ENCODE measurements at places on chromosomes 6 and 20. TPM values are rescaled to one million over a fixed set of nuclear protein-coding genes. Genes with fewer than 3 reads are reported as not detected.
A peak's percentile ranks its signal among the peaks of the same experiment; 100 is the strongest.

- no peak for DNase-seq
These were observed 125.1 kb upstream of the HS3ST5 start for GRCh38 chr6:114467931-114468330.

DNA sequence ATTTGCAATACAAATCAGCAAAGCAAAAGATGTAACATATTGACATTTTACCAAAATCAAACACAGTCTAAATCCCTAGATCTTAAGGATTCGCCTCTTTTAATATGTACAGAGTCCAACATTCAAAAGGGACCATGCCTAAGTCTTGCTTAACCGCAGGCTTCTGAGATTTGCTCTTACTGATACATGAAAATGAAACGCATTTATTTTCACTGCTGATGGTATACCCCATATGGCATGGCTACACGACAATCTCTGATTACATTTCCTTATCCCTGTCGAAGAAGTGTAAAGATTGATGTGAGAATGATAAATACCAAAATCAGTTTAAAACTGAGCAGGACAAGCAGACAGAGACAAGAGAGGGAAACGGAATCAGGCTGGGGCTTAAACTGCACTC, 75.4 kb downstream of the KIF16B start:
- no peak for DNase-seq

DNA sequence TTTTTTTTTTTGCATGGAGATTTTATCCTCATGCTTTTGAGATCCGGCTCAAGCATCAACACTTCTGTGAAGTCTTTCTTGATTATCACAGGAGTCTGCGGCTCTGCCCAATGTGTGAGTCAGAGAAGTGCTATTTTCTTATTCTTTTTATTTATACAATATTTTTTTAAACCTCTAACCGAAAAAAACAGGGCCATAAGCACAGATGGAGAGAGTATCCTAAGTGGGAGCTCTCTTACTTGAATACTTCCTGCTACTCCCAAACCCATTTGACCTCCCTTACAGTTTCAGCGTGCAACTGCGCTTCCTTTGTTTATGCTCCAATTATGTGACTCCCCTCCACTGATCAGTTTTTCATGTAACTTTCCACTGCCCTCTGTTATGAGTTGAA, 8.7 kb upstream of the ATXN1 start:
- no peak for DNase-seq

DNA sequence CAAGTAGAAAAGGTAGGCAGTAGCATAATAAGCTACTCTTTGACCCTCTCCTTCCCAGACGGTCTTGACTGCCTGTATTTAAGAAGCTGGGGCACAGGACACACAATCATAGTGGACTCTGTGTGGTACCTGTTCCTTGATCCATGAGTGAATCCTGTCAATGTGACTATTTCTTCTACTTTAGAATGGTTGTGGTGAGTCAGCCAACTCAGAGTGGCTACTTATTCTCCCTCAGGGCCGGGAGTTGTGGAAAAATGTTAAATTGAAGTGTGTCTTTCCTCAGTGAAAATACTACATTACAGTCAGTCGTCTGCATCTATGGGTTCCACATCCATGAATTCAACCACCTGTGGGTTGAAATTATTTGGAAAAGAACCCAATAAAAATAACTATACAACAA, 30.8 kb upstream of the PREP start:
- no peak for DNase-seq

DNA sequence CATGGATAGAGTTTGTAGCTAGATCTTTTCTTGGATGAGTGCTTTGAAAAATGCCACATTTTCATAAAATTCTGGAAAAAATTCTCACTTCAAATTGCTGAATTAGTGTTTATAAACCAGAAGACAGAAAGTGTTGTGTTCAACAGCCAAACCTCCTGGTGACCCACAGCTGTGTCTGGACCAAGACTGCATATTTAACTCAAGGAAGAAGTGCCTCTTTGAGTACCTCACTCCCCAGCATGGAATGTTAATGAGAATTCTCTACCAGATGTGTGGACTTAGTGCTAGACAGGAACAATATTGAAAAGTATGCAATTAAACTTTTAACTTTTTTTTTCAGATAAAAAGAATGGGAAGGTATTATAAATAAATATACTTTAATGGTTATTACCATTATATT, 609.3 kb downstream of the COL12A1 start:
- DNase-seq = no peak

DNA sequence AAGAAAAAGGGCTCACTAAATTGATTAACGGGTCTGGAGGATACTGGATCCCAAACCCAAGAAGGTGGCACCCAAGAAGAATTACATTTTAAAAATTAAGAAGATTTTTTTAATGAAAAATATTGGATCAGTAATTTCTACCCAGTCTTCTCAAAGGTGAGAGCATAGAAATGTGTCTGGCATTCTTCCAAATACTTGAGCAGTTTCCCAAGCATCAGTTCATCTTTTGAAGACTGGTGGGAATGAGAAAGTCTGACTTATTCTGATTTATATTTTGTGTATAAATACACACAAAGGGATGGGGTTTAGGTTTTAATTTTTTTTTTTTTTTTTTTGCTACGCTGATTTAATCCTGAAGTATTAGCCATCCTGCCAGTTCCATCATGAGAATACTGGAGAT, 3.3 kb downstream of the MGME1 start:
- no peak for DNase-seq

DNA sequence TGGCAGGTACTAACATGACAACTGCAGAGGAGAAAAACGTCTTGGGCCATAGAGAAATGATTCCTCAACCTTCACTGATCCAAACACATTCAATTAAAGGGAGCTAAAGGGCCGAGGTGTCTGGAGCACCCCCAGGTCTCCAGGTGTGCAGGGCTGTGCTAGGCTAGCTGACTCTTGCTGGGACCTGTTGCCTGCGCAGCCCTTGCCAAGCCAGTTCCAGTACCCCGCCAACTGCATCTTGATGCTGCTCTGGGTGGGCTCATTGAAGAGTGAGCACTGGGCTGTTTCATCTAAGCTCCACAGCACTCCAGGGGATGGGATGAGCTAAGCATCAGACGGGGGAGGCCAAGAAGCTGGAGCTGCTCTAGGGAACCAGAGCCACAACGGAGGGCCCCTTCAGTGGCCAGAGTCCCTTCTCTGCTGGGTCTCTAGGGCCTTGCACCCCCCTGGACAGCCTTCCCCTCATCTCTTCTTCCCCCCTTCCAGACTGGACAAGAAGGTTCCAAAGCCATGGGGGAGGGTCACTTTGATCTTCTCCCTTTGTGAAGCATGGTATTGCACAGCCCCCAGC, 15.9 kb downstream of the LEMD2 start:
- no peak for DNase-seq

GRCh38 chr20:37259865-37260264, 1.7 kb downstream of the GHRH start:
- no peak for DNase-seq

- no peak for DNase-seq
These were observed 16.6 kb downstream of the LAMA2 start for GRCh38 chr6:128899341-128900050.

GRCh38 chr6:52642368-52642767, 28.5 kb upstream of the TMEM14A start:
- DNase-seq = no peak

GRCh38 chr6:38187811-38188590, 368.5 kb downstream of the ZFAND3 start:
- no peak for DNase-seq

- no peak for DNase-seq
These were observed 76.2 kb downstream of the ALDH8A1 start for GRCh38 chr6:134873500-134874388.

- no peak for DNase-seq
These were observed 16.4 kb downstream of the BHLHE23 start for GRCh38 chr20:62990306-62990825.

DNA sequence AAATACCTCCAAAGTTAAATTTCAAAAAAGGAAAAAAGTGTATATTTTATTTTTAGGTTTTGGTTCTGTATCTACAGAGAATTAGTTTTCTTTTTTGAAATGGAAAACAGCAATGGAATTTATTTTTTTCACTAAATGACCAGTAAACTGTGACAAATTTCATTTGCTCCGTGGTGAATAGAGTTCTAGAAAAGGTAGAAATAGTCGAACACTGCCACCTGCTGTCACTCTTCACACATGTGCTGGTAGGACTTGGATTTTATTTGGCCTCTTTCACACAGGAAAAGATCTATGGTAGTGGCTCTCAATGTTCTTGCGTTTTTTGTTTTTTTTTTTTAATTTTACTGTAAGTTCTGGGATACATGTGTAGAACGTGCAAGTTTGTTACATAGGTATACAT, 312.5 kb downstream of the EYA4 start:
- peak; percentile 25 for DNase-seq

- DNase-seq = no peak
These were observed 33.3 kb downstream of the BPIFB1 start for GRCh38 chr20:33316343-33316742.

DNA sequence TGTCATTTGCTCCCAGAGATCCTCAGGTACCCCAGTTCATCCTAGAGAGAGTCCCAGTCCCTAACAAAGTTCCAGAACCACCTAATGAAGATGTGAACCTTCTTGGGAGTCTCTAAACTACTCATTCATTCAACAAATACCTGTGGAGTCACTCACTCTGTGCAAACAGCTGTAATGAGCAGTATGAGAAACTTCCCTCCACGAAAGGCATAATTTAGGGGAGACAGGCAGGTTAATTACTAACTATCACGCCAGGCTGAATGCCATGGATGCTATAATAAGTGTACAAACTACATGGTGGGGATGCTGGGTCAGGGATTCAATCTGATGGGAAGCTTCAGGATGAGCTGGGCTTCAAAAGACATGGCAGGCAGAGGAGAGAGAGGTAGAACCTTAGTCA, 70.1 kb upstream of the AFDN start:
- no peak for DNase-seq

GRCh38 chr6:116492331-116493067, 18.9 kb upstream of the CALHM5 start:
- peak; percentile 71 for DNase-seq

GRCh38 chr6:70860920-70861319, 95.9 kb downstream of the B3GAT2 start:
- no peak for DNase-seq

DNA sequence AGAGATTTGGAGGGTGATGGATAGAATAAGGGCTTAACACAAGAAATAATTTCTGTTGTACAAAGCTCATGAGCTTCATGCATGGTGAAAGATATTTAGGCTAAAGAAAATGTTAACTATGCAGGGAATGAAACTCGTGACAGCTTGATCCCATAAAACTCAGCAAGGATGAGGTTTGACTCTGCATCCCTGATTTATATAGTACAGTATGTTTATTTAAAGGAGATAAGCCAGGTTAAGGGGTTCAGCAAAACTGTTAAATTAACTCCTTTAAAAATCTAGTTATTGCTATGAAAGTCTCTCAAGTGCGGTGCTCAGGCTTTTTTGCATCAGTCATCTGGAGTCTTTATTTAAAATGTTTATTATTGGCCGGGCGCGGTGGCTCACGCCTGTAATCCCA, 326.4 kb downstream of the LAMA2 start:
- no peak for DNase-seq

DNA sequence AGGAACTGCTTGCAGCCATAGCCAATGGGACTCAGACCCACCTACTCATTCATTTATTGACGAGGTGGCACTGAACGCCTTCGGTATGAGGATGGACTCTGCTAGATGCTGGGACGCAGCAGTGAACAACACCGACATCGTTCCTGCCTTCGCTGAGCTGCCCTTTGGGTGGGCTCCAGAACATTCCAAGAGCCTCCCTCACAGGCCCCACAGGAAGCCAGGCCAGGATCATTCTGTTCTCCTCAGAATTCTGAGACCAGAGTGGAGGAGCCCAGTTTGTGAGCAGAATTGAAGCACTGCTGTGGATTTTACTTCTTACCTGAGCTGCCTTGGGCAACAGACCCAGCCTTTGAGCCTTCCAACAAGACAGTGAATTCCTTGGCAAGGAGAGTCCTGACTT, 82.1 kb downstream of the KCNB1 start:
- no peak for DNase-seq

DNA sequence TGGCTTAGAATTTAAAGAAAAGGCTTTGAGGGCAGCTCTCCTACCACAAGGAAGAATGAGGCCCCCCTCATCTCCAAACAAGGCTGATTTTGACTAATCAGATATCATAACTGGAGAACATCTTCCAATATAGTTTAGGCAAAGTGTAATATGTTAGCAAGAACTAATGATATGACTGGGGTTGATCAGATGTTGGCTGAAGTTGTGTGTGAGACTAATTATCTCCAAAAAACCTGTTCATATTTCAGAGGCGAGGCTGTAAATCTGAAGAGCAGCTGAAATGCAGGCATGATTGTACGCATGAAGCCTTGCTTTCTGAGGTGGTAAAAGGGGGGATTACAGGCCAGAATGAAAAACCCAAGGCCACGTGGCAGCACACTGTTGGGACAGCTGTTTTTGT, 16.0 kb upstream of the ZNF831 start:
- no peak for DNase-seq

DNA sequence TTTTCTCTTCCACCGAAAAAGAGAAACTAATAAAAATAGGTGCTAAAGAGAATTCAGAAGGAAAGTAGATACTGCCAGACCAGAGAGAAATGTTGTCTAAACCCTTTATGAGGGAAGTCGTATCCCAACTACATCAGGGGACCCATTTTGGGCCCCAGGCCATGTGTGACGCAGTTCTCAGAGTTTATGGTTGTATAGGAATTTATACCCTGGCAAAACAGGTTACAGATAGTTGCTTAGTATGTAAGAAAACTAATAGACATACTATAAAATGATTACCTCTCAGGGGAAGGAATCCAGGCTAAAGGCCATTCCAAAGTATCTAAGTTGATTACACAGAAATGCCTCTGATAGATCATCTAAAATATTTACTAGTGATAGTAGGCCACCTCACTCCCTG, 28.6 kb upstream of the SLC52A3 start:
- DNase-seq = no peak

DNA sequence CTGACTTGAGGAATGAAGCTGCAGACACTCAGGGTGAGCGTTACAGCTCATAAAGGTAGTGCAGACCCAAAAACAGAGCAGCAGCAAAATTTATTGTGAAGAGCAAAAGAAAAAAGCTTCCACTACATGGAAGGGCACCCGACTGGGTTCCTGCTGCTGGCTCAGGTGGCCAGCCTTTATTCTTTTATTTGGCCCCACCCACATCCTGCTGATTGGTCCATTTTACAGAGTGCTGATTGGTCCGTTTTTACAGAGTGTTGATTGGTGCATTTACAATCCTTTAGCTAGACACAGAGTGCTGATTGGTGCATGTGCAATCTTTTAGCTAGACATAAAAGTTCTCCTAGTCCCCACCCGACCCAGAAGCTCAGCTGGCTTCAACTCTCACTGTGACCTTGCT, 95.3 kb upstream of the STMND1 start:
- no peak for DNase-seq

TTK gene
- 33.3 TPM for polyA plus RNA-seq

HLA-F gene
- 0.15 TPM for polyA plus RNA-seq

TREML2 gene
- polyA plus RNA-seq = 1.6 TPM

CGA gene
- polyA plus RNA-seq = not detected

C4B gene
- polyA plus RNA-seq = 6.0 TPM

TMEM14A gene
- 8.0 TPM for polyA plus RNA-seq

SIRPD gene
- polyA plus RNA-seq = not detected

NOTCH4 gene
- polyA plus RNA-seq = 4.3 TPM

LKAAEAR1 gene
- not detected for polyA plus RNA-seq

SLC17A4 gene
- not detected for polyA plus RNA-seq

ADGB gene
- not detected for polyA plus RNA-seq

TPBG gene
- 0.88 TPM for polyA plus RNA-seq

DACT2 gene
- not detected for polyA plus RNA-seq

EPPIN gene
- polyA plus RNA-seq = not detected
